Left ventricle myocardium inferior (tissue), 1 donor: ENCODE measurements at places on chromosomes 12 and 14.

DNA sequence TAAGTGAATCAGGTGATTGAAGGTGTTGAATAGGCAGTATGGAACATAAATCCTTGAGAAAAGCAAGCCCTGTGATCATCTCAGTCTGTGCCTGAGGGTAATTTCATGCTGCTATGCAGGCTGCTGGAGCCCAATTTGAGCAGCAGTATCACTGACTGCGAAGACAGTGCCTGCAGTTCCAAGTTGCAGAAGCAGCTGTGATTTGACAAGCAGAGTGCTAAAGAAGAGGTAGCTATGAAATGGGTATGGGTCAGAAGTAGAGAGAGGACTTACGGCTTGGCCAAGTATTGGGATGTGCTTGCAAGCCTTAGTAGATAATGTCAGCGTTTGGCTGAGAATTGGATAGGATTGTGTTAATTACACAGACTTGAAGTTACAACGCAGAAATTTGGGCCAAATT is 22.5 kb downstream of the PIK3C2G start:
- no peak for DNase-seq

GRCh38 chr12:116222358-116222757 is 55.1 kb downstream of the MED13L start:
- DNase-seq: no peak

- DNase-seq: no peak
Measured at GRCh38 chr12:78376257-78376656, 488.3 kb upstream of the SYT1 start.

- DNase-seq: no peak
Measured at GRCh38 chr12:124650912-124651311, 83.5 kb upstream of the NCOR2 start.

GRCh38 chr14:95294834-95295599 is 24.7 kb downstream of the CLMN start:
- DNase-seq: no peak

GRCh38 chr12:80714055-80714454 is 2.7 kb upstream of the MYF5 start:
- DNase-seq: no peak

DNA sequence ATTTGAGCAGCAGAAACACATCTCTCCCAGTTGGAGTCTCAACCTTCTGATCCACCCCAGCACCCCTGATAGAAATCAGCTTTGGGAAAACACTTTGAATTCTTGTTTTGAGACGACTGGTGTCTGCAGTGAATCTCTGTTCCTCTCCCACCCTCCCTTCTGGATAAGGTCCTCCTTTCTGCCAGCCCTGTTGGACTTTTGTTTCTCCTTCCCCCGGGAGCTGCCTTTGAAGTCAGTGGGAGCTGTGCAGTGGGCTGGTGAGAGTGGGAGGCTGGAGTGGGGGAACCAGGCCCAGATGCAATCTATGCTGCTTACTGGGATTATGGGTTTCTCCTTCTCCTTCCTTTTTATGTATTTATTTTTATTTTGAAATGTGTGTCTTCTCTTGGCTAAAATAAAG is 49.0 kb downstream of the FLRT2 start:
- DNase-seq: no peak

GRCh38 chr12:3341594-3341993 is 149.4 kb upstream of the PRMT8 start:
- DNase-seq: no peak

DNA sequence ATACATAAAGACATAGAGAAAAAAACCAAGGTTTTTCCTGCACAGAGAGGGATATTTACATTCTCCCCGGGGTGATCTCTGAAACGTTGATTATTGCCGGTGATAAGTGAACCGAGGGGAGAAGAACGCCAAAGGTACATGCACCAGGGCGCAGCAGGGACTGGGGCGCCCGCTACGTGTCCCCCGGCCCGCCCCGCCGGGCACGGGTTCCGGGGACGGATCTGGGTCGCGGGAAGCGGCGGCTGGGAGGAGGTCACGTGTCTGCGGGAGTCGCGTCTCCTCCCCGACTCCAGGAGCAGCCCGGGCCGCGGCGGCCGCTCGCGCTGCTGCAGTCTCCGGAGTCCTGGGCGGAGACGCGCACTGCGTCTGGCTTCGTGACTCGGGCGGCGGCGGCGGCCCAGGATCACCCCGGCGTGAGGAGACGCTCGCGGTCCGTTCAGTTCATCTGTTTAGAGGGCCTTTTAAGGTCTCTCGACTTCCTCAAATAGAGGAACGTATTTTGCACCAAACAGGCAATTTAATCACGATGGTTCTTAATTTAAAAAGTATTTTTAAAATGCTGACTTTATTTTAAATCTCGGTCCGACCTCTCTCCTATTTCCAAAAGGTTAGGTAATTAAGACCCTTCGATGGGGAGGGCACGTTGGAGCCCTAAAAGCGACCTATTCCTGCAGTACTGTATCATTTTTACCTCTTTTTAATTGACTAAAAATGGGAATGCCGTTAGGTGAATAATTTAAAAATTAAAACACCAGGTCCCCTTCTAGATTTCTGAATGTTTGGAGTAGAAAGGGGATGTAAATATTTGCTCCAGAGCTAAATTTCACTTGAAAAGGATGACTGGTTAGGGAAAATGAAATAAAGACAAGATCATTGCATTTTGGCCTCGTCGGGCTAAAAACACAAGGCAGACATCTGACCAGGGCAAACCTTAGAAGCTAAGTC is 1.8 kb upstream of the BHLHE41 start:
- DNase-seq: peak; percentile 89

DNA sequence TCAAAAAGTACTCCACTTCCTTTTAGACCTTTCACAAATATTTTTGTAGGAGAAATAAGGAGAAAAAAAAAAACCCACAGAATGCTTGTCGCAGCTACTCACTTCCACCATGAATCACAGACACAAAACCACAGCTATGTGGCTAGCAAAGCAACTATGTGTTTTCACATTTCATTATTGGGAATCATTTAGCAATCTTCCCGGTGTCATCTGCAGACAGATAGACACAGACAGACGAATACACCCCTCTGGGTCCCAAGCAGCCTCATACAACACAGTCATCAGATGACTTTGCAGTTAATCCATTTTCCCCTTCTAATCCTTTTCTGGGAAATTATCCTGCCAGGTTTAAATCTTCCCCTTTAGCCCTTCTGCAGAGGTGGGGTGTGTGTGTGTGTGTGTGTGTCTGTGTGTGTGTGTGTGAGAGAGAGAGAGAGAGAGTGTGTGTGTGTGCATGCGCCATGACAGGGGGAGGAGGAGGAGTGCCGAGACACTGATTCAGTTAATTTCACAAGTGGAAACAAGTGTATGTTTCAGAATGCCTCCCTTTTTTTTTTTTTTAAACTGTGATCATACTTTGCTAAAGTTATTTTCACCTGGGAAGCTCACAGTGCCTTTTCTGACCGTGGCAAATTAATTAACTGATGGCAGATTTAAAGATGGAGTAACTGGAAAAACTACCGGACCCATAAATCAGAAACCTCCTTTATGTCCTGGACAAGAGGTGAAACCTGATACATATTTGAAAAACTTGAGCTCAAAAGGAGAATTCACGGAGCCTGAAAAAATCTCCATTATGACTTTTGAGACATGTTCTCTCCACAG is 39.9 kb downstream of the LTBP2 start:
- no peak for DNase-seq

GRCh38 chr12:14833952-14834351 is 9.4 kb downstream of the ART4 start:
- DNase-seq: no peak

- DNase-seq: no peak
Measured at GRCh38 chr14:36901861-36902260, 240.2 kb downstream of the PAX9 start.

GRCh38 chr14:62689733-62690132 is 355.5 kb downstream of the KCNH5 start:
- no peak for DNase-seq

DNA sequence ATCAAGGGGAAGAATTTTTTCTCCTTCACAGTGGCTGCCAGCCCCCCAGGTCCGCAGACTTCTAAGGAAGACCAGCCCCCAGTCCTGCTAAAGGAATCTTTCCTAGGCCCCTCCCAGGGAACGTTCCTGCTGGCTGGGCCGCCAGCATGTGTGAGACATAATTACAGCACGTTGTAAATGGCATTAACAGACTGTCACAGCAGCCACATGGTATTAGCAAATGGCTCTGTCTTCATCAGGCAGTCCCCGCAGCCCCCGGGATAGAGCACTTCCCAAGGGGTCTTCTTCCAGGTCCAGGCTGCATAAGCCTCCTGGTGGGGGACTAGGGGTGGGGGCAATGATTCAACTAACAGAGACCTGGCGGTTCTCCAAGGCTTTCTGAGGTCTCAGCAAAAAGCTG is 34.9 kb upstream of the FAM222A start:
- DNase-seq: no peak

DNA sequence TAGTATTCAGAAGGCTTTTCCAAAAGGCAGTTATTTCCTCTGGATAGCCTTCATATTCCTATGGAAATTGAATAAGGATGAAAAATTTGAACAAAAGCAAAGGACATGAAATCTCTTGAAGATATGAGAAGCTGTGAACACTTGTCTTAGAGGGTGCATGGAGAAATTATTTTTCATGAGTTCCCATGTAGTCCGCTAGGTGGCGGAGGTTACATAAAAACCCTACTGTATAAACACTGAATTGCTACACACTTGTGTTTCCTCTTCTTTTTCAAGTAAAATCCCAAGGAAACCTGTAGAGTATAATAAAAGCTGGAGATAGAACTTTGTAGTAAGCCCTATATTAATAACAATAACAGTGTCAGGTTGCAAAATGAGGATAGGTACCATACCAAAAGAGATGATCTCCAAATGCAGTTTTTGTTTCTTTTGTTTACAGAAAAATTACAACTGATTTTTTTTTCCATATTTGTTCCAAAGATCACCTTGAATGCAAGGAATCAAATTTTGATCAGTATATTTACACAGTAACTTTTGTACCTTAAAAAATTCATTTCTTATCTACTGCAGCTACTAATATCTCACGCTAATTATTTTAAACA is 37.8 kb upstream of the OR4E1 start:
- no peak for DNase-seq
